Head of caudate nucleus (tissue), 42 donors: ENCODE measurements at places on chromosomes 12 and 14.
A peak's percentile ranks its signal among the peaks of the same experiment; 100 is the strongest.

DNA sequence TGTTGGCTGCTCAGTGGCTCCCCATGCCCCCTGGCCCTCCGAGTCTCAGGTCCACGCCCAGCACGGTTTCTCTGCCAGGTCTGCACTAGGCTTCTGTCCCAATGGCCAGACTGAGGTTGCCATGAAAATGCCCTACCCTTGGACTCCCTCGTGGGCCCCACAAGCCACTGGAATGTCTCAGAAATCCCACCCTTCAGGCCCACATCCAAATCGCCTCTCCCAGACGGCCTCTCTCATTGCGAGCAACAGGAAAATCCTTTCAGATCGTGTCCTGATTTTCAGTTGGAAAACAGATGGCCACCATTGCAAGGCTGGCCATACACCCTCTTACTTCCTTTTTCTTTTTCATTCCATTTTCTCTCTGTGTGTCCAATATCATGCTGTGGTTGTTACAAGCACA lies 77.3 kb downstream of the IRF2BPL start:
- DNase-seq, result no peak

GRCh38 chr14:71235875-71236274 lies 328.6 kb downstream of the PCNX1 start:
- DNase-seq, result peak; percentile 51

- peak; percentile 40 for DNase-seq
These were observed 35.2 kb downstream of the SLC8B1 start for GRCh38 chr12:113299619-113300237.

DNA sequence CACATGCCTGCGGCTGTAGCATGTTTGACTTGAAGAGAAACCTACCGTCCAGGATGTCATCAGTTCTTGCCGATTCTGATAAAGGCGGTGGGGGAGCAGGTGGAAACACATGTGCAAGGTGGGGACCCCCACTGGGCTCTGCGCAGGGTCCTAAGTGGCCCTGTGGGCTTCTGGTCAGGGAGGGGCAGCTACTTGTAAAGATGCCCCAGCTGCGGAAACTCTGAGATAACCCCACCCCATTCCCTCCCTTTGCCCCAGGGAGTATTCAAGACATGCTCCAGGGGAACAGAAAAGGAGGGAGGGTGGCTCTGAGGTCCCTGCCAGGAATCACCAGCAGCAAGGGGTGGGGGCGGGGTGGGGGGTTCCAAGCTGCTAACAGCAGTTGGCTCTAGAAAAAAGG lies 67.6 kb downstream of the PIWIL1 start:
- no peak for DNase-seq

DNA sequence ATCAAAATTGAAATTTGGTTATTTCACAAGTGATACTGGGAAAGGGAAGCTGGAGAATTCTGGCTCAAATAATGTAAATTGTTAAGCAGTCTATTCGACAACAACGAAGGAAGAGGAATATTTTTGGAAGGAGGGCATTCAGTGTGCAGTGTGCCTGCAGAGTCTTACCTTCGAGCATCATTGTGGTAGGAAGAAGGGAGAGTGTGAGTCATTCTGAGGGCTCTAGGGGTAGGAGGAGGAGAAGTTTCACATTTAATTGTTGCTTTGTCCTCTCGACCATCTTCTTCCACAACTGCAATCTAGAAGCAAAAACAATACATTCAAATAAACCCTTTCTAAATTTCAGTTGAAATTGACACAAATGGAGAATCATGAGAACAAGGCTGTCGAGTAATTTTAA lies 263.0 kb downstream of the ACSS3 start:
- no peak for DNase-seq

DNA sequence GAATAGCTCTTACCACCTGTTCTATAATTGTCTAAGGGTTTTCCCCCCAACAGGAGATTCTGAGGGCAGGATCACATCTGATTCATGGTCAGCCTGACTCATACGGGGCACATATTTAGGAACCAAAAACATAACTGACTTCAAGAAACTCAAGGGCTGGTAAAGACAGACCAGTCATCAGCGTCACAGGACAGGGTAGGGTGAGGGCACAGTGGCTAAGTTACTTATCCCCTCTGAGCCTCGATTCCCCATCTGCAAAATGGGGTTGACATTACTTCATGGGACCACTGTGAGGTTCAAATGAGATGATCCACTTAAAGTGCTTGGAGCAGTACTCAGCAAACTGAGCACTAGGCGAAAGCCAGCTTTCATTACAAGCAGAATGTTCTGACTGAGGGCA lies 606 bp downstream of the CINP start:
- DNase-seq, result no peak

DNA sequence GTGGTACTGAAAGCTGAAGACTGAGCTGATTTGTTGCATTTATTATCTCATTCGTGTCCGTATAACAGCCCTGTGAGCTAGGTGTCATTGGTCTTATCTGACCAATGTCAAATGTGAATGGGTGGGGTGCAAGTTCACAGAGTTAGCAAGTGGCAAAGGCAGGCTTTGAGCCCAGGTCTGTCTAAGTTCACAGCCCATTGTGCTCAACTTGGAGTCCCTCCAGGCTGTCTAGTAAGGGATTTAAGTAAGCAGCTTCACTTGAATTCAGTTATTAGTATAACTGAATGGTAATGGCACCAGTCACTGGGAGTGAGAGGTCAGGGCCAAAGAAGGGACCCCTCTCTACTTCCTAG lies 8.5 kb downstream of the C1S start:
- DNase-seq, result no peak

GRCh38 chr14:105050551-105050897 lies 14.7 kb downstream of the GPR132 start:
- DNase-seq, result no peak

DNA sequence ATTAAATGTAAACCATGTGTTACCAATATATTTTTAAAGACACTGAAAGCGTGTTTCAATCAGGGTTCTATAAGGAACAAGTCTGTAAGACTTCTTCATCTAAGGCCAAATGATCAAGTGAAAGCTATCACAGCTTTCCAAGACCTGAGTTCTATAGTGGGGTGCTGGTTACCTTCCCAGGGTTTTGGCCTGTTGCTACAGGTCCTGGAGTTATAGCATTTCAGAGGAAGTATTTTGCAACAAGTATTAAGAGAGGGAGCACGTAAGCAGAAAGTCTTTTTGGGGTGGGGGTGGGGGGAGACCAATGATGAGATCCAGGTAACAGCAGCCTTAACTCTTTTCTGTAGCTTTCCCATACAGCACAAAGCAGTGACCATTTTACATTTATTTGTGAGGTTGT lies 43.8 kb downstream of the FOXN3 start:
- DNase-seq, result no peak

GRCh38 chr12:111011999-111012600 lies 91.7 kb upstream of the MYL2 start:
- DNase-seq, result no peak

DNA sequence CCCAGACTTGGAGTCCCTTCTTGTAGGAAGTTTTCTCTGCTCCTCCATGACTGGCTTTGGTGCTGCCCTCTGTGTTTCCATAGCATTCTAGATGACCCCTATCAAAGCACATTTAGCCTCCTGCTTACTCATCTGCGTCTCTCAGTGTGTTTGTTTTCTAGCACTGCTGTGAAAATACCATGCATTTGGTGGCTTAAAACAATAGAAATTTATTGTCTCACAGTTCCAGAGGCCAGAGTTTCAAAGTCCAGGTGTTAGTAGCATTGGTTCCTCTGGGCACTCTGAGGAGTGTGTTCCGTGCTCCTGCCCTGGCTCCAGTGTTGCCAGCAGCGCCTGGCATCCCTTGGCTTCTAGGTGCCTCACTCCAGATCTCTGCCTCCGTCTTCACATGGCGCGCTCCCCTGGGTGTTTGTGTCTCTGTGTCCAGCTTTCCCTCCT lies 86.1 kb downstream of the CACNA1C start:
- no peak for DNase-seq

DNA sequence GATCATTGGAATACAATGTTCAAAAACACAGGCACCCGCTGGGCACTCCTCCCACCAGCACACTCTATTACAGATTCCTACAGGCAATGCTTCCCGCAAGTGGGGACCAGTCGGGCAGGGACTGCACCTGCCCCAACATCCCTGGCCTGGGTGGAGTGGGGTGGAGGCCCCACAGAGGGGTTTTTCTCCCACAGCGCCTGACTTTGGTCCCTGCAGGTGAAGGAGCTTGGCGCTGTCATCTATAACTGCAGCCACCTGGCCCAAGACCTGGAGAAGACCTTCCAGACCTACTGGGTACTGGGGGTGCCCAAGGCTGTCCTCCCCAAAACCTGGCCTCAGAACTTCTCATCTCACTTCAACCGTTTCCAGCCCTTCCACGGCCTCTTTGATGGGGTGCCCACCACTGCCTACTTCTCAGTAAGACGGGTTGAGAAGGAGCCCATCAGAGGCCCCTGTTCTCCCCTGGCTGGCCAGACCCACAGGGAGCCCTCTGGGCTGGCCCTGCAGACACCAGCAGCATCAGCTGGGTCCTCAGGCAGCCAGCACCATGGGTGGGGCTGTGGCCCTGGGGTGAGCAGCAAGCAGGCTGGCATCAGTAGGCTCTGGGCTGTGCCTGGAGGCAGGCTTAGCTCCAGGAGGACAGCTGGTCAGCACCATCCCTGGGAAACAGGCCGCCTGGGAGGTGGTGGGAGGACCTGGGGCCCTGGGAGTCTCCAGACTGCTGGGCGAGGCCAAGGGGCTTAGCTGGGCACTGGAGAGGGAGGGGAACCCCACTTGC lies 6.0 kb downstream of the PLD4 start:
- DNase-seq, result no peak

- DNase-seq, result no peak
These were observed 247.4 kb downstream of the GALC start for GRCh38 chr14:87745507-87746118.

DNA sequence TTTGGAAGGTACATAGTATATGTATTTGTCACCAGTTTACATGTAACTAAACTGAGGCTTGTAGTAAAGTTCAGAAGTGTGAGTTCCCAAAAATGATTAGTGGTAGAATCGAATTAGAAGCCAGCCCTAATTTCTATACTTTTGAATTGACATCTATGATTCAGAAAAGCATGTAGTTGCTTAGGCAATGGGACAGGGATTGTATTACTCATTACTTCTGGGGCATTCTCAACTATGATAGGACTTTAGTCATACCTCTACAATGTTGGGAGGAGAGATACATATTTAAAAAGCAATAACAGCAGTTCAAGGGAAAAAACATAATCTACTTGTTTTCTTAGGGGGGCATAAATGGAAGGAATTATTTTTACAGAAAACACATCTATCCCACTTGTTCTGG lies 277.9 kb upstream of the E2F7 start:
- DNase-seq, result no peak

GRCh38 chr12:130499474-130499873 lies 161.8 kb downstream of the PIWIL1 start:
- no peak for DNase-seq

DNA sequence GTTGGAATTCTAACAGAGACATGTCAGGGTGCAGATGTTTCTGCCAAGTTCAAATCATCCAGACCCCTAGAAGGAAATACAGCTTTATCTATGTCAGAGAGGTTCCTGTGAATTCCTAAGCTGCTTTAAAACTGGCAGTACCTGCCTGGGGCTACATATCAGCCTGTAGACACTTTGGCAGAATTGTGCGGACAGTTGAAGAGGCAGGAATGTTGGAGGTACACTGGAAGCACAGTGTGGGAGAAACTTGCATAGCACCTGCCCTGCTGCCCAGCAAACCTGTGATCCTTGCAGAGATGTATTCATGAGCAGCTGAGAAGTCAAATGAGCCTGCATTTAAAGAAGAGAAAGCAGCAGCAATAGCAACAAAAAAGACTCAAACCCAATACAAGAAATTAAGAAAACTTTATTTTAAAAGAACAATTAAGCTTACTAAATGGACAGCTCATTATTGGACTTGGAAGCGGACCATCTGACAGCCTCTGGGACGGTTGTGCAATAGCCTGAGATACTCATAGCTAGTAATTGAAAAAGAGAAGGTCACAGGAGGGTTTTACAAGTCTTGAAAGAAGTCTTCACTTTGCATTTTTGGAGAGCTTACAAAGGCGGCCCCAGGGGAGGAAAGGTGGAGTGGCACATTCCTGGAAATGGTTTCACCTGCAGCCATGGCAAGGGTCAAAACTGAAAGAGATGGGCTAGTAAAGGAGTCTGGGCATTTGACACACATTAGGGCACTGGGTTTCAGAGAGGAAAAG lies 280.9 kb upstream of the FLRT2 start:
- no peak for DNase-seq

DNA sequence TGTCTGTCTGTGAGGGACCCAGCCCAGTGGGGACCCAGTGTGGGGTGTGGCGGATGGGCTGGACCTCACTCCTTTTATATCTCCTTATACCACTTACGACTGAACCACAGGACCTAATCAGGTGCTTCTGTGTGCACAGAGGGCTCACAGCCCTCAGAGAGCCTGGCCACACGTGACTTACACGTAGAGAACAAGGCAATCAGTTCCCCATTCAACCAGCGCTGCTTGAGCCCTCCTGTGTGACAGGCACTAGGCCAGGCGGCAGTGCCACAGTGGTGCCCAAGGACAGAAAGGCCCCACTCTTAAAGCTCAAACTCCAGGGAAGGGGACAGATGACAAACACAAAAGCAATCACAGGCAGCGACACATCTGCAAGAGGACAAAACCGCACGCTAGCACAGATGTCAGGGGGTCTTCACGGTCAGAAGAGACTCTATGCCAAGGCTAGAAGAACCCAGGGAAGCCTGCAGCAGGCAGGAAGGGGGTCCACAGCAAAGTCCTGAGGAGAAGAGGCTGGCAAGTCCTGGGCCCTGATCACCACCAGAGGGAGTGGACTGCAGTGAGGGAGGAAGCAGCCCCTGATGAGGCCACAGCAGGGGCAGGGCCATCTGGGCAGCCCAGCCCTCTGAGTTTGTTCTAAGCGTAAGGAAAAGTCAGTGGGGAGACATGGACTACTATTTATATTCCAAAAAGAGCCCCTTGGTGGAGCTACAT lies 39.3 kb downstream of the SETD3 start:
- DNase-seq, result no peak

GRCh38 chr14:38205949-38206665 lies 1.6 kb upstream of the SSTR1 start:
- DNase-seq, result no peak

- no peak for DNase-seq
These were observed 41.7 kb downstream of the ACADS start for GRCh38 chr12:120767071-120768024.

DNA sequence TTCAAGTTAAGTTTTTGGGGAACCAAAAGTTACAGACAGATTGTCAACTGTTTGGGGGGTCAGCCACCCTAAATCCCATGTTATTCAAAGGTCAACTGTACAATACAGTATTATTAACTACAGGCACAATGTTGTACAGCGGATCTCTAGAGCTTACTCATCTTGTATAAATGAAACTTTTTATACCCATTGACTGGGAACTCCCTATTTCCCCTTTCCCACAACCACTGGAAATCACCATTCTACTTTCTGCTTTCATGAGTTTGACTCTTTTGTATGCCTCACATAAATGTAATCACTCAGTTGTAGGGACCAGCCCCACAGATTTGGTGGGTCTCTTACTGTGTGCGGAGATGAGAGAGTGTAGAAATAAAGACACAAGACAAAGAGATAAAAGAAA lies 57.8 kb downstream of the SLCO1B3 start:
- DNase-seq, result no peak

- no peak for DNase-seq
These were observed 5.5 kb downstream of the OR10AD1 start for GRCh38 chr12:48197549-48197970.
